Cerebellar nuclear complex (tissue), 1 donor: ENCODE measurements at places on chromosomes 4 and X.

DNA sequence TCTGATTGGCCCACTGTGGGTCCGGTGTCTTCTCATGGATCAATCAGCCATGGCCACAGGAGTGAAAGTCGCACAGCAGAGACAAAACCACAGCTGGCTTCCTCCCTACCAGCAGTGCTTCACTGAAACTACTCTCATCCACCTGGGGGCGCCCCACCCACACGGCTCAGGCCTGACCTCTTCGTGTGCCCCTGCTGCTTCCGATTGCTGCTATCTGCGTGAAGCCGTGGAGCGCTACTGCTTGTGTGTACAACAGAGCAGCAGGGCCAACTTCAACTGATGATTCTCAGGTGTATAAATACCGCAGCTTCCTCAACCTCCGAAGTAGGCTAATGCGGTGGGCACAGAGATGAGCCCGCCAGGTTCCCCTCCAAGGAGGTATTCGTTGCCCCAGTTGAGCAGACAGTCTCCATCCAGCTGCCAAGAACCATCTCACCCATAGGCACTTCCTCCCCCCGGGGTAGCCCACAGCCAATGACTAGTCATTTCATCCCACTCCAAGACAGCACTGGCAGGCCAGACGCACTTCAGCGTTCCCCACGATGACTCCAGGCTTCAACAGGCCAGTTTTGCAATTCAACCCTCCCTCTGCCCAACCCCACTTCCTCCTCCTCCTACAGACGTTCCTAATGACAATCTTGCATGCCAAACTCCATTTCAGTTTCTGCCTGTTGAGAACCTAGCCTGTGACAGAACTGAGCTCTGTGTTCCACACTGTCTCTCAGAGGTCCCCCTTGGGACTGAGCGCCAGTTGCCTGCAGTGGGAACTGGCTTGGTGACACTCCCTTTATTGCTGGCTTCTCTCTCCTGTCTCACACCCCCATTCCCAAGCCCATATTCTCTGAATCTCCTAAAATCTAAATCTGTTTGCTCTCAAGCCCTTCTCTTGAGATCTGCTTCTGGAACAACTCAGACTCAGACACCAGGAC lies 41.3 kb upstream of the ATP6AP2 start:
- no peak for DNase-seq

DNA sequence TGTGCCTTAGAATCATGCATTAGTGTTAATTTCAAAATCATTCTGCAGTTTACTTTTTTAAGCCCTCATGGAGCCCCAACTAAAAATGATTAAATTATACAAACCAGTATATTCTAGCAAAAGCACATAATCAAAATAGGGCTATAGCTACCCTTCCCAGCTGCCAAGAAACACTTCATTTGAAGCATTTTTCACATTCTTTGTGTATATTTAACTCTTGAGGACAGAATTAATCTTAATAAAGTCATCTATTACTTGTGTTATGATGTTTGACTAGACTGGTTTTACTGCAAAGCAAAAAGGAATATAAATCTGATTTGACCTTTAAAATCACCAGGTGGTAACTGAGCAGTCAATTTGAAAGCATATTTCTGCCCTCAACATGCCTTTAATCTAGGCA lies 145.1 kb downstream of the PRDM5 start:
- DNase-seq = no peak

- no peak for DNase-seq
Measured at GRCh38 chr4:178937130-178937529, 1494.9 kb upstream of the AGA start.

GRCh38 chr4:2289311-2289954 lies 27.5 kb upstream of the MXD4 start:
- DNase-seq = no peak

- no peak for DNase-seq
Measured at GRCh38 chrX:106249706-106250379, 81.7 kb downstream of the PWWP3B start.

GRCh38 chrX:16822723-16823122 lies 36.5 kb downstream of the TXLNG start:
- DNase-seq = no peak

DNA sequence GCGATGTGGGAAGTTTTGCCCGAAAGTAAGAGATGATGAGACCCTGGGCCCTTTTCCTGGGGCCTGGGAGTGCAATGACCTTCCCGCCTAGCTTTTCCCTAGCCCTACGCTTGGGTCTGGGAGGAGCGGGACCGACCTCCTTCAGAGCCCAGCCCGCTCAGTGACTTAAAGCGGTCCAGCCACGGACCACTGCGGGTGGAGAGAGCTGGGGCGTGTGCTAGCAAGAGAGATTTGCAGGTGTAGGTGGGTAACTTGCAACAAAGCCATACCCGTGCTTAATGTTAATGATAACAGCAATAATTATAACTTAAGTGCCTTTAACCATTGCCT lies 503 bp upstream of the PDE5A start:
- DNase-seq = no peak

DNA sequence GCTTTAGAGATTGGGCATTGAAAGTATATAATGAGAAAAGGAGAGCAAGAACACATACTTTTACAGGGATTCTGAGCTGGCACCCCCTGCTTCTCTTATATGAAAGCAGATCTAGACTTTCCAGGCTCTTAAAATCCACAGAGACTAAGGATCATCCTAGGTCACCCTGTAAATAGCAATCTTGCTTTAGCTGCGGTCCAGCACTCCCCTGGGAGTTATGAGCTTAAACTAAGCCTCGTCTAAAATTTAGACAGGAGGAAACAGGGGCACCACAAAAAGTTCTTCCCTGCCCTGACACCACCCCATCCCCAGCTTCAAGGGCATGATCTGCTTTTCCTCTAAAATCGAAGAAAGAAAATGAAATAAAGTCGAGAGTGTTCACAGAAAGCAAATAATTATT lies 143.3 kb upstream of the KCNIP4 start:
- DNase-seq = no peak

- no peak for DNase-seq
Measured at GRCh38 chr4:38762560-38762959, 20.2 kb downstream of the TLR10 start.

DNA sequence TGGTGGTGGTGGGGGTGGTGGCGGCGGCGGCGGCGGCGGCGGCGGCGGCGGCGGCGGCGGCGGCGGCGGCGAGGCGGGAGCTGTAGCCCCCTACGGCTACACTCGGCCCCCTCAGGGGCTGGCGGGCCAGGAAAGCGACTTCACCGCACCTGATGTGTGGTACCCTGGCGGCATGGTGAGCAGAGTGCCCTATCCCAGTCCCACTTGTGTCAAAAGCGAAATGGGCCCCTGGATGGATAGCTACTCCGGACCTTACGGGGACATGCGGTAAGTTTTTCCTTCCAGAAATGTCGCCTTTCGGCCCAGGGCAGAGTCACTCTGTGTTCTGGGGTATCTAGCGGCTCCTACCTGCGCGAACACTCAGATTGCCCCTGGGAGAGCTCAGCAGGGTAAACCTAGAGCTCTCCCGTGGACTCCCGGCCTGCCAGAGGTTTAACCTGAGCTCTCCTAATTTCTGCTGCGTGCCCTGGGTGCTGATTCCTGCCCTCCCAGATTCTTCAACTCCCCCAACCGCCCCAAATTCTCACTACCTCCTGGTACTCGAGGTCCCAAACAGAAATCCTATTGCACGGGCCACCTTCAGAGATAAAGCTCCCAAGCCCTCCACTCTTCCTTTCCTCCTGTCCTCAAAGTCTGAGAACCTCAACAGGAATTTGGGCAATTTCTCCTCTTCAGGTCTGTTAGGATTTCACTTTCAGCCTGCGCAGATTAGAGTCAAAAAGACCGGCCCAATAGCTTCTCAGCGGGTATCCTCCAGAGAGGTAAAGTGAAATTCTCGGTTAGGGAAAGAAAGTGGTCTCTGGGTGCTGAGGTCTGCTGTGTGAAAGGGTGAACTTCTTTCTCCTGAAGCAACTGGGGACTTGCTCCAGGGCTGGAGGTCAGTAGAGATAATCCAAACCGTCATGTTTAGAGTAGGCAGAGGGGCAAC lies 2.9 kb downstream of the AR start:
- no peak for DNase-seq

DNA sequence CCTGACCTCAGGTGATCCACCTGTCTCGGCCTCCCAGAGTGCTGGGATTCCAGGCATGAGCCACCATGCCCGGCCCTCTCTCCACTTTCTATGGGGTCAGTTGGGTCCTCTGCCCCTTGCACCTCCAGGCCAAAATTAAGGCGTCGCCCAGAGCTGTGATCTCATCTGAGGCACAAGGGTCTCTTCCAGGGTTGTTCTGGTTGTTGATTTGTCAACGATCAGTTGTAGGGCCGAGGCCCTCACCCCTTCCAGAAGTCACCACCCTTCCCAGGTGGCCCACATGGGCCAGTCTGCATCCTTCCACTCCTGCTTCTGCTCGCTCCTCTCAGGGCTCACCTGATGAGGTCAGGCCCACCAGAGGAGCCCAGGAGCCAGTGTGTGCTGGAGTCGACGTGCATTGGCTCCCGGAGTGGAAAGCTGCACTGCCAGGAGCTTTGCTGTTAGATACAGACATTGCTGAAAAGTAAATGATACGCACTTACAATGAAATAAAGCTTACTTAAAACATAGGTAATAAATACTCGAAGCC lies 14.3 kb upstream of the TMEM271 start:
- DNase-seq = no peak

GRCh38 chr4:30783751-30784150 lies 63.6 kb downstream of the PCDH7 start:
- no peak for DNase-seq

GRCh38 chr4:108586778-108587177 lies 33.6 kb upstream of the RPL34 start:
- no peak for DNase-seq

DNA sequence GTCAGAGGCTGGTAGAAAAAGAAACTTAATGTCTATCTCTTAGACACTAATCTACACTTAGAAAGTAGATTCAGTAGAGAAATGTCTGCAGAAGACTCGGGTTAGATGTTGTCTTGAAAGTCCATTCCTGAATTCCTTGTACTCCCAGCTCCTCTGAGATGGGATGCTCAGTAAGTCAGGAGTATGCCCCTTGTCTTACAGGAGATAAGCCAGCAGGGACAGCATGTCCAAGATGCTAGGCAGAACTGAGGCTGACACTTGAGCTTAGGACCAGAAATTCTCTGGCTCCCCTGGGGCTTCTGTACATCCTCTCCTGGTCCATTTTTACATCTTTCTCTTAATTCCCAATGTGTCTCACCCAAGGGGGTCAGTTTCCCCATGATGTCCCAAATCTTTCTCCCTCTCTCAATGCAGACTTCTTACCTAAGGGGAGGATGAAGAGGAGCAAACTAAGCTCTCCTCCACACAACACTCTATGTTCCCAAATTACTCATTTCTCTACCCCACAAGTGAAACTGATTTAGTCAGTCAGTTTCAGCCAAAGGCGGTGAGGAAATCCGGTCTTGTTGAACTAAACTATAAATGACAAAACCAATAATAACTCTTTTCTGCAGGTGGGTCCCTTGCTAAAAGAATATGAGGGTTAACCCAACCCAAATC lies 558.2 kb upstream of the DIPK2B start:
- no peak for DNase-seq

- DNase-seq = no peak
Measured at GRCh38 chrX:45524296-45524695, 323.6 kb upstream of the DIPK2B start.

DNA sequence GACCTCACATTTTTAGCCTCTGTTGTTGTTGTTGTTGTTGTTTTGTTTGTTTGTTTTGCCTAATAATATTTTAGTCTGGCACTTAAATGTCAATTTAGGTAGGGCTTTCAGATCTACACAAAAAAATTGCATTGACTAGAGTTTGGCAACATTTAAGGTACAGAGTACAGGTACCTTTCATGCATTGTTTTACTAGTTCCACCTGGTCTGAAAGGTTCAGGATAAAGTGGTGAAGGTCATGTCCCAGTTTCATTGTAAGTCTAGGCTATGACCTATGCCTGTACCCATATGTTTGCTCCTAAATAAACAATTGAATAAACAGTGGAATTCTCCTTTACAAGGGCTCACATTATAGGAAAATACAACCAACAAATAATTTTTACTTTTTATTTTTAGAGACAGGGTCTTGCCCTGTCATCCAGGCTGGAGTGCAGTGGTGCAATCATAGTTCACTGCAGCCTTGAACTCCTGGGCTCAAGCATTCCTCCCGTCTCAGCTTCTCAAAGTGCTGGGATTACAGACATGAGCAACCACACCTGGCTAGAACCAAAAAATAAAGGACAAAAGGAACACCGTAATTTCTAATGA lies 13.8 kb downstream of the RNF128 start:
- DNase-seq = no peak

DNA sequence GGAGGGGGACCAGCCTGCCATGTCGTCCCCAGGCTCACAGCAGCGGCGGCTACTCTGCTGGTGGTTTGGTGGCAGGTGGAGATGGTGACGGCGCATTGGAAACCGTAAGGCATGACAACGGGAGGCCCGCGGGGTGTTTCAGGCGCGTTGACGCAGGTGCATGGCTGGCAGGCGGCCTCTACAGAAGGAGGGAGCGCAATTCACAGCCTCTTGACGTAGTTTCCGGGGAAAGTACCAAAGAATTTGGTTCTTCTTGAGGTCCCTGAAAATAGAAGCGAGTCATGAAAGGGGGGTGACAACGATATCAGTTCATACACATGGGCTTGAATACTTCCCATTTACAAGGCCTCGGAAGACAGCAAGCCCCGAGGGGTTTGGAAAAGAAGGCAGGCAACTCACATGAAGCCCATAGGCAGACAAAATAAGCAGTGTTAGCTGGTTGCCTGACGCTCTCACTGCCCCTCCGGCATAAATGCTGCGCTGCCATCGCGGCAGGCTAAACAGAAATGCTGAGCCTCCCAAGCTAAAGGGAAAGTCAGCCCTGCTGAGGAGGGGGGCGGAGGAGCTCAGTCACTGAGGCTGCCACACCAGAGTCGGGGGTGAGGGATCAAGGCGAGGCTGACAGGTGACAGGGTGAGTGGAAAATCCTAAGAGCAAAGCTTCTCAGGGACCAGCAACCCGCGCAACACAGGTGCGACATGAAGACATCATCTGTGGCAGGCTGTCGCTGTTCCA lies 52.3 kb upstream of the PDLIM3 start:
- peak; percentile 86 for DNase-seq

DNA sequence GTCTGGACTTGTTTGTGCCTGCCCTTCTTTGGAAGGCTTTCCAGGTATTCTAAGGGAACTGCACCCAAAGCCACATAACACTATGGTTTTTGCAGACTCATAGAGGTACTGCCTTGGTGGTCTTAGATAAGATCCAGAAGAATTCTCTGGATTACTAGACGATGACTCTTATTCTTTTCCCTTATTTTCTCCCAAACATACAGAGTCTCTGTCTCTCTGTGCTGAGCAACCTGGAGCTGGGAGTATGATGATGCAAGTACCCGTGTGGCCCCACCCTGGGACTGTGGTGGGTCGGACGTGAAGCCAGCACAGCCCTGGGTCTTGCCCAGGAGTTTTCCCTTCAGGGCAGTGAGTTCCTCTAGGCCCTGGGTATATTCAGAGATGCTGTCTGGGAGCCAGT lies 1342.4 kb upstream of the TENM3 start:
- no peak for DNase-seq

GRCh38 chrX:131279617-131280016 lies 9.5 kb downstream of the IGSF1 start:
- DNase-seq = no peak

- no peak for DNase-seq
Measured at GRCh38 chr4:30865691-30866090, 145.5 kb downstream of the PCDH7 start.

- DNase-seq = no peak
Measured at GRCh38 chr4:49221209-49221608, 235.1 kb downstream of the CWH43 start.

- DNase-seq = no peak
Measured at GRCh38 chrX:78321809-78322208, 5.6 kb downstream of the CYSLTR1 start.
